ENCODE measurements at places on chromosomes 13 and 19. TPM values are rescaled to one million over a fixed set of nuclear protein-coding genes. Genes with fewer than 3 reads are reported as not detected.

PALM gene
- total RNA-seq, result 0.32 TPM

ZNF415 gene
- 2.6 TPM for total RNA-seq

GPC6 gene
- 6.0 TPM for total RNA-seq

DNA sequence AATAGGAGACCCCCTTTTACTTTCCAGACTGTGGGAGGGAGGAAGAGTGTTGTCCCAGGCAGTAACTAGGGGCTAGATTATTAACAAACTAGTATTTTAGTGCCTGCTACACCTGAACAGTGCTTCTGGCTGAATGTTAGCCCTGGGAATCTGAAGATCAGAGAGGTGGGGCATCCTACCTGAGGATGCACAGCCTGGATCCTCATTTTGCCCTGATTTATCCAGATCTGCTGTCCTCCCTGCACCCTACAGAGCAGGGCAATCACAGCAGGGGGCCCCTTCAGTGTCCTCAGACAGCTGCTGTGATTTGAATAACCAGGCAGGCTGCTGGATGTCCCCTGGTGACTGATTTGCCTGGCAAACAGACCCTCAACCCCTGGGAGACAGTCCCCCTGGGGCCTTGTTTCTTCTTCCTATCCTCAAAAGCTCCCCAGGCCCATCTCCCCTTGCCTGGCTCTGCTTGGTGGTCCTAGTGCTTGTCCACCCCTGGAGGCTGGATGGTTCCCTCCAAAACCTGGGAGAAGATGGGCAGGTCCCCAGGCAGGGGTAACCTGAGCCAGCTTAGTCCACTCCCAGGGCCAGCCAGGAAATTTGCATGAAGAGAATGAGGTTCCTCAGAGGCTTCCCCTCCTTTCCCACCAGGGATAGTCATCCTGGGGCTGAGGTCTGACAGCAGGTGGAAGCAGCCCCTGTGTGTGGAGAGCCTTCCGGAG, at the start of gene OVOL3:
OVOL3 (plus strand) TSS at position 657 of the 713 bp plus-strand sequence. CDS start 60 bp downstream, outside the sequence.
- no peak for DNase-seq

DNA sequence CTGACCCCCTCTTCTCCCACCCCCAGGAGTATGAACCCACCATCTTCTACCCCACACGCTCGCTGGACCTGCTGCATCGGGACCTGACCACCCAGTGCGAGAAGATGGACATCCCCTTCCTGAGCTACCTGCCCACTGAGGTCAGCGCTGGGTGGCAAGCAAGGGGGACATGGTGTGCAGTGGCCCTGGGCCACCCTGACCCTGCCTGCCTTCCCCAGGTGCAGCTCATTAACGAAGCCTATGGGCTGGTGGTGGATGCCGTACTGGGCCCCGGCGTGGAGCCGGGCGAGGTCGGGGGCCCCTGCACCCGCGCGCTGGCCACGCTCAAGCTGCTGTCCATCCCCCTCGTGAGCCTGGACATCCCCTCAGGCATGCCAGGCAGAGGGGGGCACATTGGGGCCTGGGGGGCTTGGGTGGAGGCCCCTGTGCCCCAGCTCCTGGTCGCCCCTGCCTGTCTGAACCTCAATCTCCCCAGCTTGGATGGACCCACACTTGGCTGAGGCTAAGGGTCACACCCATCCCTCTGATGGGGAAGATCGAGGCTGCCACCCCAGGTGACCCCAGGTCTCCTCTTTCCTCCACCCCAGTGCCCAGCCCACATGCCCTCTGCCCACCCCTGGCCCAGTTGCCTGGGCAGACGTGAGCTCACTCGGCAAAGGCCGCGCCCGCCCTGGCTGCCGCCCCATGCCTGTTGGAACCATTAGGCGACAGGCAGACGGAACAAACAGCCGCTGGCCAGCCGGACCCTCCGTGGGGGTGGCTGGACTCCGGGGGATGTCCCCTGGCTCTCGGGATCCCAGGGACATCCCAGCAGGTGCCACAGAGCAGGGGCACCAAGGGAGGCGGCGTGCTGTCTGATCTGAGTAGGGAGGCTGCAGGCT, 2.5 kb upstream of the CILP2 start:
- DNase-seq, result no peak

DNA sequence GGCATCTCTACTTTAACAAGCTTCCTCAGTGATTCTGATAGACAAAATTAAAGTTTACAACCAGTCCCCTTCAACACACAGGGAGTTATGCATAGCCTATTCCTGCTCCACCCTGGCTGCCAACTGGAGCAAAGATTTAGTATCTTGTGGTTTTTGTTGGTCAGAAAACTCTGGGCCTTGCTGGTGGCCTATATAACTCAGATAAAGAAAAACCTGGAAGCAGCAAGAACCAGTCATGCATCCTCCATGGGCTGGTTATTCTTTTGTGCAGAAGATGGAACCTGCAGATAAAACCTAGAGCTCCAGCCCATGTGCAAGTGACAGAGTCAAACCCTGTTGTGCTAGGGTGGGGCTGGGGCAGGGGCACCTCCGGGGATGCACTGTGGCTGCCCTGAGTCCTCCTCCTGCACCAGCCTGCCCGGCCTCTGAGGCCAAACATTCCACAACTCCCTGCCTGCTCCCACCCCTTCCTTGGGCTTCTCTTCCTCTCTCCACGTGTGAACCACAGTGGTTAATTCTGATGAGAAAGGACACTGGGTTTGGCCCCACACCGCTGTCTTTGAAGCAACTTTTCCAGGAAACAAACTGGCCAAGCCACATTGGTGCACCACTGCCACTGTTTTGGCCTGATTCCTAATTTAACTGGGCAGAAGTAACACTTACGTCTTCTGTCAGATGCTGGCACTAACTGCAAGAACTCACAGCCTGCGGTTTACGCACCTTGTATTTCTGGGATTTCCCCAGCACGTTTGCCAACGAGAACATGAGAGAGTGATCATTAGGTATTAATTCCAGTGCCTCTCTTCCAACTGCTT, 23.3 kb upstream of the GGACT start:
- no peak for DNase-seq

- DNase-seq, result no peak
Measured at GRCh38 chr13:76292726-76293125, 593.5 kb downstream of the KCTD12 start.

- DNase-seq, result no peak
Measured at GRCh38 chr13:73119612-73120011, 60.8 kb downstream of the KLF5 start.

DNA sequence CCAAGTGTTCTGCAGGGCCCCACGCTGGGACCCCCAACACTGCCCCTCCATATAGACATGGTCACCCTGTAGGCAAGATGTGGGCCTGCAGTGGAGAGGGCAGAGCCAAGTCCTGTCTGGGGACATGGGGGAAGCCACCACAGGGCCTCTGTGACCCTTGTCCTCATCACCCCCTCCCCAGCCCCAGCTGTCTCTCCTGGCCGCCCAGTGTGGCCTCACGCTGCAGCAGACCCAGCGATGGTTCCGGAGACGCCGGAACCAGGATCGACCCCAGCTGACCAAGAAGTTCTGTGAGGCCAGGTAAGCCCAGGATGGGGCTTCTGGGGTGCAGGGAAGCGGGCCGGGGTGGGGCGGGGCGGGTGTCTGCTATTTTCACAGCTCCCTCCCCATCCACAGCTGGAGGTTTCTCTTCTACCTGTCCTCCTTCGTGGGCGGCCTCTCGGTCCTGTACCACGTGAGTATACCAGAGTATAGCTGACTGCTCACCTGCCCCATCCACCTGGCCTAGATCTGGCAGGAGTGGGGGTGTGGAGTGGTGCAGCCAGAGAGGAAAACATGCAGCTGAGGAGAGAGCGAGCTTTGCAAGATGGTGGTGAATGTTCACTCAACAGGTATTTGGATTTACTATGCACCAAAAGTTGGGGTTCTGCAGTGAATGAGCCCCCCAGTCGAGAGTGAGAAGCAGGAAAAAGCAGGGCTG, 46.4 kb downstream of the CERS4 start:
- DNase-seq, result no peak

Data from fibroblast of villous mesenchyme (primary cell).